ENCODE measurements at places on chromosomes 12 and 14. TPM values are rescaled to one million over a fixed set of nuclear protein-coding genes. Genes with fewer than 3 reads are reported as not detected.

- DNase-seq: no peak
- no peaks in the 10 kb centered on the region for H3K27me3 ChIP-seq
- peaks cover 16% of the 10 kb centered on the region for H3K4me1 ChIP-seq
Observed at GRCh38 chr12:118371321-118372282, 1.1 kb downstream of the TAOK3 start.

Gene STAT2
- total RNA-seq: 161 TPM

Gene TSFM
- total RNA-seq: 18.9 TPM

GRCh38 chr14:89920056-89920455 lies 34.5 kb downstream of the EFCAB11 start:
- H3K36me3 ChIP-seq: no peaks in the 10 kb centered on the region
- H3K4me1 ChIP-seq: peaks cover 2% of the 10 kb centered on the region
- no peak for DNase-seq
- no peak overlapping the region for H3K27ac ChIP-seq

- H3K27ac ChIP-seq: no peak overlapping the region
- peaks cover 38% of the 10 kb centered on the region for H3K27me3 ChIP-seq
- DNase-seq: no peak
- H3K4me1 ChIP-seq: peaks cover 5% of the 10 kb centered on the region
- no peak overlapping the region for H3K4me3 ChIP-seq
Observed at GRCh38 chr14:96205059-96205977, 679 bp downstream of the BDKRB2 start.

All from naive thymus-derived CD8-positive, alpha-beta T cell (primary cell).